ENCODE measurements at places on chromosomes 2 and 18.

DNA sequence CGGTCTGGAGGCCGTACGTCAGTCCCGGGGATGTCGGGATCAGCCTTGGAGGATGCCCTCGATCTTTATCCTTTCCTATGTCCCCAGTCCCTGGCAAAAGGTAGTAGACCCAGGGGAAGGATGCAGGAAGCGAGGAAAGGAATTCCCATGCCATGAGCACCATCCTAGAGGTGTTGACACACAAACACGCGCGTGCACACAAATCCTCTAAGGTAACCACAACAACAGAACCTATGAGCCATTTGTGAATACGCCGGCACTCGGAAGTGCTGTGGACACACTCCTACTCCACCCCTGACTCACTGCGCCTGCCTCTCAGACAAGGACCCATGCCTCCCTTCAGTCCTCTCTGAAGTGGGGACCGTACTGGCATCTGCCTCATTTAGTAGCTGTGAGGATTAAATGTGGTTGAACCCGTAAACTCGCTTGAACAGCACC is 11.3 kb upstream of the MLPH start:
- DNase-seq, result peak; percentile 58

- no peak for DNase-seq
Measured at GRCh38 chr2:30713698-30714097, 93.5 kb downstream of the CAPN13 start.

DNA sequence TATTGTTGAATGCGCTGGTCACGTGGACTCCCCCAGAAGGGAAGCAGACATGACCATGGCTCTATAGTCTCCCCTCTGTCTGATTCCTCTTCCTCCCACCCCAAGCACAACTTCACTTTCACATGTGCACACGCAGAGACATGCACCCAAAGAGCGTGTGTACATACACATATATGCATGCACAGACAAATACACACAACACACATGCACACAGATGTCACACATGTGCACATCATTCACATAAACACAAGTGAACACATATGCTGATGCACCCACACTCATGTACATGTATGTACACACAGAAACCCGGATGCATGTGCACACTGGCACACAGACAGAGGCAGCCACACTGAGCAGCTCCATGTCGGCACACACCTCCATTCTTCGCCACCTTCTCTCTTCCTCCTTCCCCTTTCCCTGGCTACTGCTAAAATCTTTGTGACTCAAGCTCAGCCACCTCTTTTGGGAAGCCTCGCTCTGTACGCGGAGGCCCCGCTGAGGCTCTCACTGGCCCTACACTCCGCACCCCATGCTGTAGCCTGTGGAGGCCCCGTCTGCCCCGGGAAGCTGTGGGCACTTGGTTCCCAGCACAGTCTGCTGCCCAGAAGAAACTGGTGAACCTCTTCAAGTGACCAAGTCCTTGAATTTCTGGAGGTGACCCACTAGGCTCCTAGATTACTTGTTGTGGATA is 101.6 kb upstream of the TEX51 start:
- DNase-seq, result no peak

DNA sequence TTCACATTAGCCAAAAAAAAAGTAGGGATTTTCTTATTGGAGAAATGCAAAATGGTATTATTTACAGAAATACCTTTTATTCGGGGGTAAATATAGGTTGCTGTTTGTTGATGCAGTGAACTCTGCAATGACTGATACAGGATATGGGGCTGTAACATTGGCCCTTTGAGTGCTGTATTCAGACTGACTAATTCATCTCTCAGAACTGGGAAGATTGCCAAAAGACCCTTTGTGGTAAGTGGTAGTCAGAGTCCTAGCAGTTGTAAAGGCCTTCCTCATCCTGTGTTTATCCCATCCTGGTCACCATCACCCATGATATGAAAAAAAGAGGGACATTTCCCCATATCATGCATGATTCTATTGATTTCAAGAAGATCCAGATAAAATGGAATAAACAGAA is 14.0 kb upstream of the DCC start:
- DNase-seq, result no peak

Data from stimulated activated CD4-positive, alpha-beta T cell treated with anti-CD3 and anti-CD28 coated beads, Interleukin-2, amount 100 ng/mL, for 24 hours (primary cell).